ENCODE measurements at places on chromosomes 12 and 14.

- DNase-seq = no peak
These were observed 539 bp upstream of the HMGA2 start for GRCh38 chr12:65823513-65824375.

- no peak for DNase-seq
These were observed 1.9 kb upstream of the CLEC2D start for GRCh38 chr12:9667403-9668160.

DNA sequence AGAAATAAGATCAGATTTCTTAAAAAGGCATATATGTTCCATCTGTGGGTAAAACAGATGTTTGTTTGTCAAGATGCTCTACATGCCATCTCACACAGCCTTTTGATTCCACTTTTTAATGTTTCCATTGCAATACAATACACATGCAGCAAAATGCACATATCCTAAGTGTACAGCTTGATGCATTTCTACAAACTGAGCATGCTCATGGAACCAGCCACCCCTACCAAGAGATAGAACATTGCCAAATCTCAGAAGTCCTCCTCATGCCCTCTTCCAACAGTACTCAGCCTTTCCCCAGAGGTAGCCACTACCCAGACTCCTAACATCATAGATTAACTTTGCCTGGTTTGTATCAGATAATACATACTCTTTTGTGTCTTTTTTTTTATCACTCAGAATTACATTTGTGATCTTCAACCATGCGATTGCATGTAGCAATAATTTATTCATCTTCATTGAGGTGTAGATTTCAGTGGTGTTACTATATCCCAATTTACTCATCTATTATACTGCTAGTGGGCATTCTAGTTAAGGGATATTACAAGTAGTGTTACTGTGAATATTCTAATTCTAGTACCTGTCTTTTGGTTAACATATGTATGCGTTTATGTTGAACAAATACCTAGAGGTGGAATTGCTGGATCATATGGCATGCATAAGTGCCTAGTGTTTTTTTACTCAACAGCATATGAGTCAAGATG is 3.3 kb downstream of the GPR65 start:
- no peak for DNase-seq

GRCh38 chr12:65845751-65846537 is 21.7 kb downstream of the HMGA2 start:
- no peak for DNase-seq

DNA sequence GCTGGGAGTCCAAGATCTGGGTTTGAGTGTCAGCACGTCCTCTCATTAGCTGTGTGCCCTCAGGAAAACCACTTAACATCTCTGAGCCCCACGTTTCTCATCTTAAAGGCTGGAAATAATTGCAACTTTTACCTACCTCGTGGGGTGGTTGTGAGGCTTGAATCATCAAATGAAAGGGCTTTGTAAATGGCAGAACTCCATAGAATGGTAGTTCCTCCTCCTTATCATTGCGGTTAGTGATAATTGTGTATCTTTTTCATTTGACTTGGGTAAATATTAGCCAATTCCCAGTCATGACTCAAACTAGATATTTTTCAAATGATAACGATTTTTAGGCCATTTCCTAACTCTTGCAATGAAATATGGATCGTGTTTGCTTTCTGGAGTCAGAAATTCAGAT is 205.5 kb downstream of the CHST11 start:
- DNase-seq = no peak

DNA sequence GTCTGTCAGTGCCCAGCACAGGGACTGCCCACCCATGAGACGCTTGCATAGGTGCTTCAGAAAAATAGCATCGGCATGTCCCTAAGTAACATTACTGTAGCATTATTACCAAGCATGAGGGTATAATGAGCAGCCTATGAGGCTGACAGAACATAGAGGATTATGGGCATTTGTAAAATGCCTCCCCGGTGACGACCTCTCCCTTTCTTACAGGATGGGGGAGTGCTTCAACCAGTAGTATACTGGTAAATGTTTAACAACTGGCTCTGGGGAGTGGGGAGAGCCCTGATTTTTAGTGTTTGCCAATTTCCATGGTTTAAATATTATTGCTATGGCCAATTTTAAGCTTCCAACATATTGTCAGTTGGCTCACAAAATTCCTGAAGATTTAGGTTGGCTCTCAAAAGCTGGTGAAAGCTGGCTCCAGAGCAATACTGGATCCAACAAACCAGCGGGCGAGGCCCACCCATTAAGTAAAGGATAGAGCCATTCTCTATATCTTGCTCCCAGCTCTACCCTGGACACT is 104.5 kb downstream of the ETNK1 start:
- no peak for DNase-seq

DNA sequence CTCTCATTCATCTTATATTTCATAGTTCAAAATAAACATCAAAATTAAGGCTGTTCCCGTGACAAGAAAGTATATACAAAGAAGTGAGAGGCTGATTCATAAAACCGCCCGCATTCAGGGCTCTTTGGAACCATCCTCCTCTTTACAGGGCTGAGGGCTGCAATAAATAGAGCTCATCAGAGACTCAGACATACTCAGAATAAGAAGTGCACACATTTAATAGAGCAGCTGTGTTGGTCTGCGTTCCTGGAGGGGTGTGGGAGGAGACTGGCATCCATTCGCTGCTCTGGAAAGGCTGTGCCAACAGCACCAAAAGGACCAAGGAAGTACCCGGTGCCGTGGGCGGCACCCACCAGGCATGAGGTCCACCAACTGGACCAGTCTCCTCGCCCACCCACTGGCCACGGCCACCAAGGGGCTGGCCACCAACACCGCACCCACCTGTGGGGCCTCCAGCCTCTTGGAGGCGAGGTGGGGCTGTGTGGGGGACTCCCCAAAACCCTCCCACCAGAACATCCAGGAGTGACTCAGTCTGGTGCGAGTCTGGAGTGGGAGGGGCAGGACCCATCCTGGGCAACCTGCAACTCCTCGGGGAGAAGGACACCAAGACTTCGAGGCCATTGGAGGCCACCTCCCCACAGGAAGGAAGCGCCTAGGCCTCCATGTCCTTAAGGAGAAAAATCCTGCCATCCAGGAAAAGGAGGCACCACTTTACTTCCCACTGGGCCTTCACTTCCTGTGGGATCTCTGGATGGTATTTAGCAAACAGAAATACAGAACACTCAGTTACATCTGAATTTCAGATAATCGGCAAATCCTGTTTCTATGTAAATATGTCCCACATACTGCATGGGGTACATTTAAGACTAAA is 32.7 kb downstream of the VCPKMT start:
- DNase-seq = no peak

DNA sequence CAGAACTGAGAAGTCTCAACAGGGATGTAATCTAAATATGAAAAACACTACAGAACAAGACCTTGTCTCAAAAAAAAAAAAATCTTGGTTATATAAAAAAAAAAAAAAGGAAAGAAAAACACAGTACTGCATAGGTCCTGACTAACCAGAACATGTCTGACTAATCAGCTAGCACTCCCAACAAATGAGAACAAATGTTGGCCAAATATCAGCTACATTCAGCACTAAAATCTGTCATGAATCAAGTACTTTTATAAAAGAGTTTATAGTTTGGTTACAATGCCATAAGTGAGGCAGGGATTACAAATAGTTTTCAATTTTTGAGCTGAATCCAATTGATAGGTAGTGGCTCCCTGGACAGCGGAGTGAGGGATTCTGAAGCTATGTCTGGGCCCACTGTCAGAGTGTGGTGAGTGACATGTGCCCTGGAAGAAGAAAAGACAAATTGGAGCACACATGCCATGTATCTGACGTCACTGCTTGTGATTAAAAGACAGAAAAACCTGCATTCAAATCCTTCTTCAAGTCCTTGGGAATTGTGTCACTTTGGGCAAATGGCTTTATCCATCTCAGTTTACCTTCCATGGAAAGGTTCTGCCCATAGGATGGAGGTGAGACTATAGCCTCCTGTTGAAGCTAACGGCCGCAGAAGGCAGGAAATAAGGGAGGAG is 5.6 kb upstream of the FAM234B start:
- DNase-seq = no peak

- DNase-seq = no peak
These were observed 42.0 kb downstream of the RIN3 start for GRCh38 chr14:92555465-92556111.

GRCh38 chr14:59570122-59570521 is 6.5 kb downstream of the CCDC175 start:
- DNase-seq = no peak

DNA sequence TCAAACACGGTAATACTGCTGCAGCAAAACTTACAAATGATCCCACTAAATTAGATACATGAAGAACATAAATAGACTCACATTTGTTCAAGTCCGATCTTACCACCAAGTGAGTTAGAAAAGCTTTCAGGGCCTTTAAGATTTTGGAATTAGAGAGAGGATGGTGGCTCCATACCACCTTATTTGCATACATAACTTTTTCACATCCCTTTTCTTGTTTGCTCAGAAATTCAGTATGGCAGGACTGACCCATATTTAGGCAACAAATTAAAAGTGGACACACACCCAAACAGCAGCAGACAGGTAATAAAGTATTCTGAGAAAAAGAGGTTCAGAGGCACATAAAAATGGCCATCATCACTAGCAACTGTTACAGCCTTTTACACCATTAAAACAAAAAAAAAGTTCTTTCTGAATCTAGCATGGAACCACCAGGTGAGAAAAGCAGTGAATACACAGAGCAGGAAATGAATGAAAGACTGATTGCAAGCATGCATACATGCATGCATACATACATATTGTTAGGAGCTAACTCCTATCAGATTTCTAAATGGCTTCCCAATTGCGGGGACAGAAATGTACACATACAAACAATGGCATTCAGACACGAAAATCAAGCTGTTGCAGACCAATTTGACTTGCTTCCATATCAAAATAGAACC is 23.3 kb downstream of the STXBP6 start:
- no peak for DNase-seq

DNA sequence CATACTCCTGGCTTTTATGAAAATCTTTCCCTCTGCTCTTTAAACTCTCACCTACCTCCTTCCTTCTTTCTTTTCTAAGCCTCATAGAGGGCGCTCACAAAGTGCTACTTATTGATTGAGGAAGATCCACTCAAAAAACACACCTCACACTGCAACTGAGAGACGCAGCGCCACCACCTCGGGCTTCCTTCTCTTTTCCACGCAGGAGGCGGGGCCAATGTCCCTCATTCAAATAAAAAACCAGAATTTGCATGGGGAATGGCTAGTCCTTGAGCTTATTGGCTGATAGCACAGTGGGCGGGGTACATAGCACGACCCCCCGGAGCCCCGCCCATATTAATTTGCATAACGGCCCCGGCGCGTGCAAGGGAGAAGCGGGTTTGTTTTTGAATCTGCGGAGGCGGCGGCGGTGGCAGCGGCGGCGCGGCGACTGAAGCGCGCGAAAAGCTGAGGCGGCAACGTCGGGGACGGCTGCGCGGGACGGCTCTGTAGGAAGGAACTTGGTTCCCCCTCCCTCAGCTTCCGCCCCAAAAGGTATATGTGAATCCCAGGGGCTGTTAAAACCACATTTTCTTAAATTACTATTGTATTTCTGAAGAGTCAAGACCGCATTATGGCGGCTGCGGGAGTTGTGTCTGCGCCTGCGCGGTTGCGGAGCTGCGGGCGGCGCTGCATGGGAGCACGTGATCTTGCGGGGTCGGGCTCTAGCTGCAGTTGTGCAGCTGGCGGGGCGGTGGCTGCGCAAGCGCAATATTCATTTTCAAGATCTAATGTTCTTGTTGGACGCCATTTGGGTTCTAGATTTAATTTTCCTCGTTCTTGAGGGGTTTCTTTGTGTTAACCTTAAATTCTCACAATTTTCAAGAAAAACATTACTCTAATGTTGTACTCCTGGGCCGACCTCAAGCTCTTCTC is at the start of gene ATF7IP:
ATF7IP (plus strand) TSS at position 389 of the 915 bp plus-strand sequence. CDS start 58,234 bp downstream, outside the sequence.
- DNase-seq = peak; percentile 88

GRCh38 chr14:61588419-61588901 is 106.9 kb upstream of the HIF1A start:
- no peak for DNase-seq

DNA sequence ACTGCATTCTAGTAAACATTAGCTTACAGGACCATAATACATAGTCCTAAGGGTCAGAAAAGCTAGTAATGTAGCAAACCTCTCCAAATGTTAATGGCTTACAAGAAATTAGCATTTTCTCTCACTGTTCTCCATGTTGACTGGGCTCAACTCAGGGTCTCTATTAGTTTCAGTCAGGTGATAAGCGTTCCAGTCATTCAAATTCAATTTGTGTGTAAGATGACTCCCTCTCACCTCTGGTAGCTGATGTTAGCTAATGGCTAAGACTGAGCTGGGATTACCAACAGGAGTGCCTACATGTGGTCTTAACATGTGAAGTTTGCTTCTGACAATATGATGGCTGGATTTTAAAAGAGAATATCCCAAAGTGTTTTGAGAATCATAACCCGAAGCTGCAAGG is 630.5 kb upstream of the USP15 start:
- no peak for DNase-seq

GRCh38 chr12:104469066-104469465 is 12.3 kb downstream of the CHST11 start:
- DNase-seq = no peak
